Activated naive CD8-positive, alpha-beta T cell treated with anti-CD3 and anti-CD28 coated beads, Interleukin-2, amount 50 U/mL, for 24 hours (primary cell): ENCODE measurements at places on chromosomes 11 and 22.
A peak's percentile ranks its signal among the peaks of the same experiment; 100 is the strongest.

- DNase-seq: no peak
Observed at GRCh38 chr11:109071712-109072524, 350.1 kb upstream of the C11orf87 start.

- DNase-seq: peak; percentile 55
Observed at GRCh38 chr11:67504005-67504949, 886 bp downstream of the PITPNM1 start.

DNA sequence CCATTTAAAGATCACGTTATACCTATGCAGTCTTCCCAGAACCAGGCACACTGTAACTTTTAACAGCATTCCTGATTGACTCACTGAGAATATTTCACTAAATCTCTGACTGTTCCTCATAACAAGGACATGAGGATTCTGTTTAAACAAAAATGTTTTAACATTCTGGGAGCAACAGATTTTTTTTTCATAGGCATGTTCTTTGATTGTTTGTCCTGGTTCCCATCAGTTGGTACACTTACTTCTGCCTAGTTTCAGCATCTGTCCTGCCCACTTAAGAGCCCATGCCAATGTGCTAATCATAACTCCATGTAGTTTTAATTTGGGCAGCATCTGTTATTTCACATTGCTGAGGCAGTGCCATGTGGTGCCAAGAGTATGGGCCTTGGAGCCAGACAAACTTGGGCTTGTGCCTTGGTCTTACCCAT is 138.5 kb upstream of the CTSC start:
- no peak for DNase-seq

GRCh38 chr11:108370315-108370714 is 97.0 kb downstream of the C11orf65 start:
- DNase-seq: no peak
